ENCODE measurements at places on chromosomes 6 and 20. TPM values are rescaled to one million over a fixed set of nuclear protein-coding genes. Genes with fewer than 3 reads are reported as not detected.
A peak's percentile ranks its signal among the peaks of the same experiment; 100 is the strongest.

PLAGL1 gene
- total RNA-seq, result 0.07 TPM

DDO gene
- not detected for total RNA-seq

CNKSR3 gene
- 8.7 TPM for total RNA-seq

MDFI gene
- 205 TPM for total RNA-seq

OSTM1 gene
- total RNA-seq, result 20.9 TPM

SFT2D1 gene
- total RNA-seq, result 58.0 TPM

GFRAL gene
- not detected for total RNA-seq

CD109 gene
- 1.3 TPM for total RNA-seq

GNAS-AS1 gene
- 0.24 TPM for total RNA-seq

GTSF1L gene
- not detected for total RNA-seq

ABHD16B gene
- total RNA-seq, result not detected

LEMD2 gene
- total RNA-seq, result 79.6 TPM

ERVFRD-1 gene
- not detected for total RNA-seq

- no peak for DNase-seq
These were observed 57.9 kb downstream of the SAMD5 start for GRCh38 chr6:147566244-147566898.

DNA sequence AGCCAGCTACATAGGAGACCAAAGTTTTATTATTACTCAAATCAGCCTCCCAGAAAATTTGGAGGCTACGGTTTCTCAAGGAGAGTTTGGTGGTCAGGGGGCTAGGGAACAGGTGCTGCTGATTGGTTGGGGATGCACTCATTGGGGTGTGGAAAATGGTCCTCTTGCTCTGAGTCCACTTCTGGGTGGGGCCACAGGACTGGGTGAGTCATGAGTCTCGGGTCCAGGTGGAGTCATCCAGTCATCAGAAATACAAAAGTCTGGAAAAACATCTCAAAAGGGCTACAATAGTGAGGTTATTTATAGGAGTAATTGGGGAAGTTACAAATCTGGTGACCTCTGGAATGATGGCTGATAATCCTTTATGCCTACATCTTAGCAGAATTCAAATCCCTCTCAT is 54.3 kb upstream of the SLC22A16 start:
- no peak for DNase-seq

- DNase-seq, result peak; percentile 2
These were observed 492.5 kb upstream of the MANEA start for GRCh38 chr6:95084867-95085266.

DNA sequence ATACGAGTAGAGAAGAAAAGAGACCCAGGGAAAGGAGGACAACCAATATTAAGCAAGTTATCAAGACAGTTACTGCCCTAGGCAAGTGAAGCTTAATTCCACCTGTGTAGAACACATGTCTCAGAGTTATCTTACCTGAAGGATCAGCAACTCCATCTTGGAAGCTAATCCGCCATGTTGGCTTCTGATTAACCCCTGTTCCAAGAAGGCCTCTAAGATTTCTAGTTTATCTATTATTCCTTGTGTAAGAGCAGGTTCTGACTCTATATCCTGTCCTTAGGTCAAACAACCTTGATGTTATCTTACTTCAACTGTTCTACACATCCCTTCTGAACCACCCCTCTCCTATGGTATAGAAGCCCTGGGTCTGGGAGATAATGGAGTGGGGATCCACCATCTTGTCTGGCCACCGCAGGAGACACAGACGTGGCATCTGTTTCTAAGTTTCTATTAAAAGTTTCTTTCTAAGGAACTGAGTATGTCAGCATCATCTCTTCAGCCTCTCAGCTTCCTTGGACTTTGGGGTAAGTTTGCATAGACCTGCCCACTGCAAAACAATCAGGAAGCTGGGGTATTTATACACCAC is 27.7 kb upstream of the PTPN1 start:
- no peak for DNase-seq

DNA sequence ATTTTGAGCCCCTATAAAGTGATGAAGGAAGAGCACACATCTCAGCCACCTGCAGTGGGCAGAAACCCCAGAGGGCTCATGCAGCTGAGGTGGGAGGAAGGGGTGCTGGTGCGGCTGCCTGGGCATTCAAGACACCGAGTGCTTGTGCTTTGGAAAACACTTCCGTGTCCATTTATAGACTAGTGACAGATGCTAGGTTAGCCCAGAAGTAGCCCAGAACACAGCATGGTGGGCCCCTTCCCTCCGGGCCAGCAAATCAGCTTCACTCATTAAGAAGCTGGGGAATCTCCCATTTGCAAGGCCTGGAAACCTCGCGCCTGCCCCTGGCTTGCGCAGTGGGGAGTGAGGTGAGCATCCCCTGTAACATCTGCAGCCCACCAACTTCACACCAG is 12.9 kb downstream of the BEND3 start:
- peak; percentile 42 for DNase-seq

DNA sequence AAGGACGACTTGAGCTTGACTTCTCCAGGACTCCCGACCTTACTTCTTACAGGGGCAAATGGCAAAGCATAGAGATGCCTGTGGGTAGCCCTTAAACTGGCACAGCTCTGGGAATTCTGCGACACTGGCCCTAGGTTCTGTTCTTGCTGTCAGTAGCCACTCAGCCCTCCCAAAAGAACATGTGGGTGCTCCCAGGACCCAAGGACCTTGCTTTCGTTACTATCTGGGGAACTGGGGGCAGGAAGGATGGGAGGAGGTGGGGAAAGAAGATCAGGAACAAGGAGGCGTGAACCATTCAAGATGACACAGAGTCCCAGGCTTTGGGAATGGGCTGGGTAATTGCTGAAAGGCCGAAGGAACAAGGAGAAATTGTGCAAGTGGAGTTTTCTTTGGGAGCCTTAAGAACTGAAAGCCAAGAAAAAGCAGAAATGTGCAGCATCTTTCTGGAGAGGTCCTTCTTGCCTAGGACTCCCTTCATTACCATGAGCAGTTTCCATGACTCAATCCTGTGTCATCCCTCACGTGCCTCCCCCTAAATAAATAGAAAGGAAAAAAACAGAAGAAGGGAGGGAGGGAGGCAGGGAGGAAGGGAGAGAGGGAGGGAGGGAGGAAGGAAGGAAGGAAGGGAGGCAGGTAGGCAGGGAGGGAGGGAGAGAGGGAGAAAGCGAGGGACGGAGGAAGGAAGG is 284.6 kb upstream of the FOXQ1 start:
- DNase-seq, result peak; percentile 32

- DNase-seq, result no peak
These were observed 30.0 kb upstream of the EDN3 start for GRCh38 chr20:59270380-59270779.

DNA sequence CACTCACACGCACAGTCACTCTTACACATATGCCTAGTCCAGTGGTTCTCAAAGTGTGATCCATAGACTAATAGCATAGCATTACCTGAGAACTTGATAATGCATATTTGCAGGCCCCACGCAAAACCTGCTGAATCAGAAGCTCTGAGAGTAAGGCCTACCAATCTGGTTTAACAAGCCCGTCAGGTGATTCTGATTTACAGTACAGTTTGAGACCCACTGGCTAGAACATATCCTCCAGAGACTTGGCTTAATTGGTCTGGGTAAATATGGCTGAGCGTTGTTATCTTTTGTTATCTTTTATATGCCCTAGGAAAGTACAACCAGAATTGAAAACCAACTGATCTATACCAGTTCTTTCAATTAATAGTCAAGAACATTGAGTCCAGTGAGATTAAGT is 9.6 kb downstream of the TSPYL4 start:
- no peak for DNase-seq

DNA sequence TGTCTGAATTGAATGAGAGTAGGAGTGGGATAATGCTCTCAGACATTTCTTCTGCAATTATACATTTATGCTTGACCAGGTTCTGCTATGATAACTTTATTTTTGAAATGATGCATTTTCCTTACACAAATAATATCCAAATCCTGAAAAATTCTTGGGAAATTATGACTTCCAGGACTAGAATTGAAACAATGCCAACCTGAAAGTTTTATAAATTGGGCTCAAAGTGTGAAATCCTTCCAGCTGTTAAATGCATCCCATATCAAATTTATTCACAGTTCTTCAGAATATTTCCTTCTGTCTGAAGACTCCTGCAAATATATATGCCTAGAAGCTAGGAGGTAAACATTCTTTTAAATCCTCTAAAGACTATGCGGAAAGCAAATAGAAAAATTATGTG is 155.7 kb upstream of the EYA4 start:
- no peak for DNase-seq

GRCh38 chr20:22700367-22700766 is 116.0 kb upstream of the FOXA2 start:
- DNase-seq, result no peak

GRCh38 chr6:139758209-139758611 is 383.8 kb upstream of the CITED2 start:
- DNase-seq, result no peak

- no peak for DNase-seq
These were observed 1.9 kb downstream of the APOM start for GRCh38 chr6:31657406-31658157.

GRCh38 chr6:21447987-21448386 is 145.6 kb upstream of the SOX4 start:
- DNase-seq, result no peak

DNA sequence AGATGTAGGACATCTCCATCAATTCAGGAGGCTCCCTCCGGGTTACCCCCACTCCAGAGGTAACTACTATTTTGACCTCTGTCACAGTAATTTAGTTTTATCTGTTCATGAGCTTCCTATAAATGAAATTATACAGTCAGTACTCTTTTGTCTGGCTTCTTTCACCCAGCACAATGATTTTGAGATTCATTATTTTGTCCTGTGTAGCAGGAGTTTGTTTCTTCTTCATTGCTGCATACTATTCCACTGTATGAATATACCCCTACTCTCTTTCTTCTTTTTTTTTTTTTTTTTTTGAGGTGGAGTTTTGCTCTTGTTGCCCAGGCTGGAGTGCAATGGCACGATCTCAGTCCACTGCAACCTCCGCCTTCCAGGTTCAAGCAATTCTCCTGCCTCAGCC is 11.8 kb upstream of the AP5S1 start:
- DNase-seq, result no peak

- DNase-seq, result no peak
These were observed 257.5 kb upstream of the TCF21 start for GRCh38 chr6:133631421-133631820.

DNA sequence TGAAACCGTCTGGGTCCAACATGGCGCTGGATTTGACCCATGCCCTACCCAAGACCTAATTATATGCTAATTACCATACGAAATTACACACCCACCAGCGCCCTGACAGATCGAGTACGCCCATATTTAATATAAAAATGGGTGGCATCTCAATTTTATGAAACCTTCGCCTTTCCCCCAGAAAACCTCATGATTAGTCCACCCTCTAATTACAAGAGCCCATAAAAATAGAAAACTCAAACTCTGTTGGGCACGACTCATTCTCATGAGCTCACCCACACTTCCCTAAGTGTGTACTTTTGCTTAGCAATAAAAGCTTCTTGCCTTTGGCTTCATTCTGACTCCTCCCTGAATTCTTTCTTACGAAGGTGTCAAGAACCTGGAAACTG is 136.4 kb downstream of the OR2B2 start:
- no peak for DNase-seq

DNA sequence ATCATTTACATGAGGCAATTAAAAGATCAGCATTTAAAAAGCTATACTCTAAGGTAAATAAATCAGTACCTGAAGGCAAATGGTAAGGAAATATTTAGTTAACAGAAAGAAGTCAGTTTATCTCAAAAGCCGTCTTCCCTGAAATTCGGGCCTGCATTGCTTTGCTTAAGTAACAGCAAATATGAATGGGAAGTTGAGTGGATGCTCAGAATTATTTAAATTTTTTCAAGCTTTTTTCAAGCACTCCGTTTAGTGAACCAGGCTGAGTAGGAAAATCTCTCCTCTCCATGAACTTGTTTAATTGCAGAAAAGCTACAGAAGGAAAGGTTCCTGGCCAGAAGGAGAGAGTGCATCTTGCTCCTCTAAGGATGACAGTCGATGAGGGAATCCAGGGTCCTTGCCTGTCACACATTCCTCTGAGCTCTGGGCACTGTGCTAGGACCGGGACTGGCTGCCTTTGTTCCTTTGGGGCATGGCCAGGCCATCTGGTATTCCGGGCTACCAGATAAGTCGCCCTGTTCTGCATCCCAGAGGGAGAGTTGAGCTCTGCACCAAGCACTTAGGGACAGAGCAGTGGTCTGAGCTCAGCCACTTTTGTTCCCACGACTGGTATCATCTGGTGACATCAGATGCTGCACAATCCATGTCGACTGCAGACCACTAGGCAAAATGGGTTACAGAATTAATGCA is 77.6 kb downstream of the RIN2 start:
- DNase-seq, result no peak

GRCh38 chr20:50980071-50980681 is 21.6 kb downstream of the MOCS3 start:
- no peak for DNase-seq

GRCh38 chr6:14943116-14943515 is 302.8 kb upstream of the JARID2 start:
- no peak for DNase-seq

DNA sequence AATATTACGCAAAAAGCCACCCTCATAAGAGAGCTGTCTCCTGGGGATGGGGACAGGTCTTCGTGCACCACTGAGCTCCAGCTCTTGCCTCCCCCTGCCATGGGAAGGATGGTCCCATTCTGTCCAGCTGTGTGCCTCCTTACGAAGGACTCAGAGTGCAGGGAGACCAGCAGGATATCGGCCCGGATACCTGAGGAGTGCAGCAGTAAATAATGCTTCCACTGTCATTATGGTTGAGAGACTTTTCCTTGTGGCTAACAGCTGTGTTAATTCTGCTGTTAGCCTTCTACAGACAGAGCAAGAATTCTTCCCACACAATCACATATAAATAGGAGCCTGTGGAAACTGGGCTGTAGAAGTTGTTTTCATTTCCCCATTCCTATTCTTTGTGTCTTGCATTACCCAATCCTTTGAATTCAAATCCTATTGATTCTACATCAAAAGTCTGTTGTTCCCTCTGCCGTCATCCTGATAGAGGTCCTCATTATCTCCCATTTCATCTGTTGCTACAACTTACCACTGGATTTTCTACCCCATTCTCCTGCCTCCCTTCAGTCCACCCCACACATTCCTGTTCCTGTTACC is 364.6 kb upstream of the SOX4 start:
- no peak for DNase-seq

DNA sequence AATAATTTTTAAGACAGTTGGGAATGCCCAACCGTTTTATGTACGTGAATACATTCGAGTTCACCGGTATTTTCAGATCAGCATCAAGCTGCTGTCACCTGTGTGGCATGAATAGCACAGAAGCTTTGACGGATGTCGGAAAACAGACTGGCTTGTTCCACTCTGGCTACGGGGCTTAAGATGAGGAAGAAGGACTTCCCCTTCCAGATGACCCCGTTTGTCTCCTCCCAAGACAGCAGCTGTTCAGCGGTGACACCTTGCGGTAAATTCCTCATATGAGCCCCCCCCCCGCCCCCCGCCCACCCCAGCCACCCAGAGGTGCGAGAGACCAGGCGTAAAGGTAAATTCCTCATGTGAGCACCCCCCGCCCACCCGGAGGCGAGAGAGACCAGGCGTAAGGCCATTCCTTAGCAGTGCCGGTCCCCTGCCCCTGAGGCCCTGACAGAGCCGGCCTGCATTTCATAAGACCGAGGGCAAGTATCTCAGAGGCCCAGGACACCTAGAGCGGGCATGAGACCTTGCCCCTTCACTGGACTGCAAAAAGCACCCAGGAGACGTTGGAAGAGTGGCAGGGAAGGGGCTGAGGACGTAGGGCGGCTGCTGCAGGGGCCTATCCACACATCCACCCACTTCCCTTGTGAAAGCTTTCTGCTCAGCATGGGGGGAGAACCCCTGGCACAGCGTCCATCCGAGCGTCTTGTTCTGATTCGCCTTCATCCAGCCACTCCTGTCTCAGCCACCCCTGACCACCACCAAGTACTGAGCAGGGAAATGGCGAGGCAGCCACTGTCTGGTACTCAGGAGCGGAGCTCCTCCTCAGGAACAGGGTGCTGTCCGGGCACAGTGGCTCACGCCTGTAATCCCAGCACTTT is 7.3 kb upstream of the PCMTD2 start:
- peak; percentile 63 for DNase-seq
